ENCODE measurements at places on chromosomes 3 and 15.

DNA sequence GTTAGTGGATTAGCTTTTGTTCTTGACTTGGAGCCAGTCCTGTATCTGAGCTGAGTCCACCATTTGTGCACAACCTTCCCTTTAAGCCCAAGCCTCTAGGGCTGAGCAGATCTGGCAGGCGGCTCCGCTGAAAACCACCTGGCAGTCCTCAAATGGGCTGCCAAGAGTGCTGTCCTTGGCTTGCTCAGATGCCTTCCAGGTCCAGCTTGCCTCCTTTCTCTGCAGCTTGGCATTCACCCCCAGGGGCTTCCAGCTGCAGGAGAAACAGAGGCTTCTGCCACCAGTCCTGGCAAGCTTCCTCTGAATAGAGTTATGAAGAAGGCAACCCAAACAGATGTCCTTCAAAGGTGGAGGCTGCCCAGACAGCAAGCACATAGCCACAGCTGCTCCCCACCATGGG is 96.7 kb downstream of the LRTM1 start:
- no peak for DNase-seq

- no peak for DNase-seq
Measured at GRCh38 chr15:100226107-100226506, 115.7 kb downstream of the ADAMTS17 start.

- DNase-seq: no peak
Measured at GRCh38 chr3:160355826-160356225, 43.2 kb downstream of the IFT80 start.

- DNase-seq: peak; percentile 26
Measured at GRCh38 chr3:45309876-45310275, 78.5 kb upstream of the LARS2 start.

GRCh38 chr15:84570164-84570735 is 30.6 kb upstream of the ZSCAN2 start:
- DNase-seq: no peak

GRCh38 chr3:195764961-195765706 is 44.4 kb downstream of the MUC20 start:
- no peak for DNase-seq

- DNase-seq: peak; percentile 49
Measured at GRCh38 chr3:139564294-139564861, 24.8 kb upstream of the RBP1 start.

GRCh38 chr3:49199900-49200281 is 28.5 kb downstream of the KLHDC8B start:
- DNase-seq: no peak

- DNase-seq: no peak
Measured at GRCh38 chr15:99993262-99993661, 260.0 kb upstream of the LYSMD4 start.

Data from COR-L47 (cell line).